ENCODE measurements at places on chromosomes 5 and 9.

- DNase-seq, result peak; percentile 32
Observed at GRCh38 chr9:4297786-4298254, 2.0 kb downstream of the GLIS3 start.

- DNase-seq, result no peak
Observed at GRCh38 chr5:63011158-63011557, 432.5 kb downstream of the LRRC70 start.

DNA sequence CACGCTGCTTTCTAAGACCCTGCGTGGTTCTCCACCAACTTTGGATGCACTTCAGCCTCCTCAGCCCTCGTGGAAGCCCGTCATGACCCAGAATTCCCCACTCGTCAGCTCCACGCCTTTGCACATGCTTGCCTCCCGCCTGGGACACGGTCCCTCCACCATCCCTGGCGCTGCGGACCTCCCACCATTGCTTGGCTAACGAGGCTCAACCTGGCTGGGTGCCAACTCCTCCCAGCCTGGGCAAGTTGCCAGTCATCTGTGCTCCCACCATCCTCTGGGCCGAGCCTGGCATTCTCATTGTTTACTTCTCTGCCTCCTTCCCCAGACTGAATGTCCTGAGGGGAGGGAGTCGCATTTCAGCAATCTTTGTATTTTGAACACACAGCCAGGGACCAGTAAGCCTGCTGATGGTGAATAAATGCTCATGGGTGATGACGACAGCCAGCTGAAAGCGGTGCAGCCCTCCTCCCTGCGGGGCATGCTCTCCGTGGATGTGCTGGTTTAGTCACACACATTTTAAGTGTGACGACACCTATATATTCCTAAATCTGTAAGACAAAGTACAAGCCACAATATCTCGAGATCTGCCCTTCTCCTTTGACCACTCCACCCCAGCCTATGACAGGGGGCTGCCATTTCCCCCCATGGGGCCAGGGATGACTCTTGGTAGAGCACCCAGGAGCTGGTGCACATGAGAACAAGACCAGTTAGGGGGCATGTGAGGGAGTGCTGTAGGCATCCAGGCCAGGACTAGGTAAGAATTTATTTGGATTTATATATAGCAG, 37.6 kb downstream of the ANKRD33B start:
- DNase-seq, result peak; percentile 53

DNA sequence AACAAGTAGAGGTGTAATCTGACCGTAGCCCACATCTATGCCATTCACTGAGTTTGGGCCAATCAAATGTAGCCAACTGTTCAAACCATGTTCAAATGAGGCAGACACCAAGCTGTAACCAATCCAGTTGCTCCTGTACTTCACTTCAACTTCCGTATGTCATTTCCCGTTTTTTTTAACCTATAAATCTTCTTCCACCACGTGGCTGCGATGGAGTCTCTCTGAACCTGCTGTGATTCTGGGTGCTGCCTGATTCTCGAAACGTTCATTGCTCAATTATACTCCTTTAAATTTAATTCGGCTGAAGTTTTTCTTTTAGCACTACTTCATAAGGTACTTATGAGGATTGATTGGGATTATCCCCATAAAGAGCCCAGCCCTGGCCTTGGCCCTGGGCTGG, 179.7 kb downstream of the PIK3R1 start:
- no peak for DNase-seq

GRCh38 chr9:132494857-132495256, 84.8 kb downstream of the CFAP77 start:
- no peak for DNase-seq

DNA sequence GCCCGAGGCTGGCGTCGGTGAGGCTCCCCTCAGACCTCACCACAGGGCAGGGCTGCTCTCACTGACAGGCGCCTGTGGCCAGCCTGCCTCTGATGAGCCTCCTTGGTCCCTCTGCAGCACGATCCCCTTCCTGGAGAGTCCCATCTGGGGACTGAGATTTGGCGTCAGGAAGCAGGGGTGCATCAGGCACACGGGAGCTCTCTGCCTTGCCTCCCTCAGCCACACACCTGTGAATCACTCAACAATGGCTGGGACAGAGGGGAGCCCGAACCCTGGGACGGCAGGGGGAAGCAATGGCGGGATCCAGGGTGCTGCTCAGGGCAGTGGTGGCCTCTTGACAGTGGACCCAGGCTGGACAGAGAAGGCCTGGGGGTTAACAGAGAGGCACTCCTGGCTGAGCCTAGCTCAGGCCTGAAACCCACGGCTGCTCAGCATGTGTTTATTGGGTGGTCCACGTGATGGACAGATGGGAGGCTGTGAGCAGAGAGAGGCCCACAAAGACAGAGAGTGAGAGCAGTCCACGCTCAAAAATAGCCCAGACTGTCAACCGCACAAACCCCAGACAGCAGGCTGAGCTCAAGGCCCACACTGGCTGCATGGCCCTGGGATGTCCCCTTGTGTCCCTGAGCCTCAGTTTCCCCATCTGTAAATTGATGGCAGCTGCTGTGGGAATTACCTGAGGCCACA, 11.9 kb downstream of the RASGEF1C start:
- no peak for DNase-seq

GRCh38 chr5:2303431-2304100, 420.8 kb upstream of the IRX4 start:
- no peak for DNase-seq
